ENCODE measurements at places on chromosomes 1 and 21. TPM values are rescaled to one million over a fixed set of nuclear protein-coding genes. Genes with fewer than 3 reads are reported as not detected.

C1QB gene
- total RNA-seq = not detected

SMCP gene
- total RNA-seq = not detected

DNA sequence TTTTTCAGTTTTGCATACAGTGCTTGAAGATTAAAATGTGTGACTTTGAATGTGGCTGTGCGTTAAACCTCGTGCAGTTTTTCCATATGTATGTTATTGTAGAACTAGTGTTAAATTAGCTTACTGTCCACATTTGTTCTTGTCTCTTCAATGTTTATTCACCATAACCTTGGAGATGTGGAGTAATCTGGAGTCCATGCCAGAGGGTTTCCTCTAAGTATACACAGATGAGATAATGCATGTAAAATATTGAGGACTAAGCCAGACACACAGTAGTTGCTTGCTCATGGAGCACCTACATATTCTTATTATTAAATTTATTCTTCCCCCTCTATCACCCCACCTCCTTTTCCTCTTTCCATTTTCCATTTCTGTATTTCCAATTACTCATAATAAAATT is 7.7 kb upstream of the GIPC2 start:
- DNase-seq = no peak

GRCh38 chr1:69919129-69919921 is 286.1 kb downstream of the LRRC40 start:
- DNase-seq = no peak

DNA sequence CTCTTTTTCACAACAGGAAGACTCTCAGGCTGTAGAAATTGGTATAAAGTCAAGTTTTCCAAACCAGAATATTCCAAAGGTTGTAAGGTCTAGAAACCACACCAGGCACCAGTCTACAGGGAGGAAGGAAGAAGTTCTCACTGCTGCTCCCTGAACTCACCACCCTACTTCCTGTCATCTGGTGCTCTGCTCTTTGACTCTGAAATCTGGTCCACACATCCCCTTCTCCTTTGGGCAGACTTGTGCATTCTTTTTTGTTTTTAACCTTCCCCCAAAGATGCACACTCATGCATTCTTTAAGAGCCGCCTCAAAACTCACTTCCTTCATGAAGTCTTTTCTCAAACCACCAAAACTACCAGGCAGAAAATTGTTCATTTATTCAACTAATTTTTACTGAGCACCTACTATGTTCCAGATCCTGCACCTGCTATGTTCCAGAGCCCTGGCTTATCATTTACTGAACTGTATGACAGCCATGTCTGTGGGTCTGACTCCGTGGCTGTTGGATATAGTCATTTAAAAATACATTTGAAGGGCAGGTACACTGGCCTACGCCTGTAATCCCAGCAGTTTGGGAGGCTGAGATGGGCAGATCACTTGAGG is 30.1 kb upstream of the EPS15 start:
- DNase-seq = no peak

GRCh38 chr1:230423951-230424350 is 2.2 kb downstream of the PGBD5 start:
- DNase-seq = peak; percentile 19

Measured in osteocyte (in vitro differentiated cells).